ENCODE measurements at places on chromosomes 11 and 22.

GRCh38 chr11:17528906-17529843 is 15.0 kb downstream of the USH1C start:
- no peak for DNase-seq

- DNase-seq, result peak; percentile 62
Measured at GRCh38 chr22:36768616-36769015, 7.3 kb downstream of the IFT27 start.

DNA sequence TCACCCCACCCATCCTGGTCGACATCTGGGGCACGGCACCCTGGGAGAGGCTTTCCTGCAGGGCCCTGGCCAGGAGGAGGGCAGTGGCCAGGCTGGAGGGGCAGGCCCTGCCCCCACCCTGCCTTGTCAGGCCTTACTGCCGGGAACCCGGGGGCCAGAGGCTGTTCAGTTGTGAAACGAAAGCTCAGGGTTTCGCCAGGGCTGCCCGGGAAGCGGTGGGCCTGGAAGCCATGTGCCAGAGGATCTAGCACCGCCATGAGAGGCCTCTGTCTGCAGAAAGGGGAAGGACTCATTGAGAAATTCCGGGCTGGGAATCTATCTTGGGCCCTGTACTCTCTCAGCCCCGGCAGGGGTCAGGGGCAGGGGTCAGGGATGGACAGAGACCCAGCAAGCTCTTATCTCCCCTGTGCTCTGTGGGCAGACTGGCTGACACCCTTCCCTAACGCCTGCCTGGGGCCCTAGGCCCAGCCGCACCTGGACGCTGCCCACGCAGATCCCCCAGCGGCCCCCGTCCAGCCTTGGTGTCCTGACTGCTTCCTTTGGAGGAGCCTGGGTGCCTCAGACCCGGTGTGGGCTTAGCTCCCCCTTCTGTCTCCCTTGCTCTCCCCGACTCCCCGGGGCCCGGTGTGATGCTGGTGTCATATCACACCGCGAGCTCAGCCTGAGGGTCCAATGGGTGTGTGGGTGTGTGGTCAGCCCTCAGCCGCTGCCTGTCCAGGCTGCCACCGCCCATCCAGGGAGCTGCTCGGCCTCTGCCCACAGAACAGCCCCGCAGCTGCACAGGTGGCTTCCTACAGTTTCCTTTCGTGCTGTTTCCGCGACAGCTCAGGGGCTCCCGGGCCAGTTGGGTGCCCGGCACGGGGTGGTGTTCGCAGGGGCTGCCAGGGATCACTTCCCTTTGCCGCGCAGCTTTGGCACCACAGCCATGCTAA is 6.5 kb downstream of the PIM3 start:
- DNase-seq, result peak; percentile 79

GRCh38 chr22:44424867-44425693 is 73.0 kb downstream of the RTL6 start:
- no peak for DNase-seq

- DNase-seq, result no peak
Measured at GRCh38 chr22:49847751-49848689, 5.6 kb upstream of the ZBED4 start.

Measured in coronary artery (tissue), 2 donors.